ENCODE measurements at places on chromosomes 3 and 15.
A peak's percentile ranks its signal among the peaks of the same experiment; 100 is the strongest.

DNA sequence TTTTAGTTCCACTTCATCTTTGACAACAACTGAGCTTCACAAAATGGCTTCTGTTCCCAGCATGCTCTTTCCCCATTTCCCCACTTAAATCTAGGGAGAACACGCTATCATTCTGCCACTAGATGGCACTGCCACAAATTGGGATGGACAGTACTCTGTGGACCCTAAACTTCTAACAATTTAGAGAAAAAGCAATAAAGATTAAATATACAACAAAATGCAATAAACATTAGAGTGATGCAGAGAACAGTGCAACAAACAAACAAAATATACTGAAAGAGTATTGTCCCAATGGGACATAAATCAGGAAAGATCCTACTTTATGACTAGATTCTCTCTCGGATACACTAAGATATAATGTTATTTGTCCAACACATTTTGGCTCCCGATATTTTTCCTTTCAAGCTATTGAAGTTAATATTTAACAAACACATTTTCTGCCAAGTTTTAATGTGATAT lies 169.7 kb upstream of the TMCO5A start:
- DNase-seq: peak; percentile 37

DNA sequence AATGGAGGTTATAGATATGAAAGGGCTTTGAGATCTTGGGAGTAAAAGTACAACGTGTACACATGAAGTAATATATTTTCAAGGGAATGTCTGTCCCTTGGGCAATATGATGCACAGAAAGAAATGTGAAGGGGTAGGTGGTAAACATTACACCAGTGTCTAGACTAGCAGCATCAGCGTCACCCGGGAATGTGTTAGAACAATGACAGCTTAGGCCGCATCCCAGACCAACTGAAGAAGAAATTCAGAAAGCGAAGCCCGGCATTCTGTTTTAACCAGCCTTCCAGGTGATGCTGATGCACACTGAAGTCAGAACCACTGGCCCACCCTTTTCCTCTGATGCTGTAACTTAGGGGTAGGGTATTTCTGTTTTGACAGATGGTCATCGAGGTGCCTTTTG lies 6.3 kb downstream of the INAFM2 start:
- DNase-seq: no peak

- no peak for DNase-seq
Observed at GRCh38 chr3:27423463-27423862, 54.3 kb upstream of the NEK10 start.

- no peak for DNase-seq
Observed at GRCh38 chr3:29319798-29320197, 38.9 kb downstream of the RBMS3 start.

DNA sequence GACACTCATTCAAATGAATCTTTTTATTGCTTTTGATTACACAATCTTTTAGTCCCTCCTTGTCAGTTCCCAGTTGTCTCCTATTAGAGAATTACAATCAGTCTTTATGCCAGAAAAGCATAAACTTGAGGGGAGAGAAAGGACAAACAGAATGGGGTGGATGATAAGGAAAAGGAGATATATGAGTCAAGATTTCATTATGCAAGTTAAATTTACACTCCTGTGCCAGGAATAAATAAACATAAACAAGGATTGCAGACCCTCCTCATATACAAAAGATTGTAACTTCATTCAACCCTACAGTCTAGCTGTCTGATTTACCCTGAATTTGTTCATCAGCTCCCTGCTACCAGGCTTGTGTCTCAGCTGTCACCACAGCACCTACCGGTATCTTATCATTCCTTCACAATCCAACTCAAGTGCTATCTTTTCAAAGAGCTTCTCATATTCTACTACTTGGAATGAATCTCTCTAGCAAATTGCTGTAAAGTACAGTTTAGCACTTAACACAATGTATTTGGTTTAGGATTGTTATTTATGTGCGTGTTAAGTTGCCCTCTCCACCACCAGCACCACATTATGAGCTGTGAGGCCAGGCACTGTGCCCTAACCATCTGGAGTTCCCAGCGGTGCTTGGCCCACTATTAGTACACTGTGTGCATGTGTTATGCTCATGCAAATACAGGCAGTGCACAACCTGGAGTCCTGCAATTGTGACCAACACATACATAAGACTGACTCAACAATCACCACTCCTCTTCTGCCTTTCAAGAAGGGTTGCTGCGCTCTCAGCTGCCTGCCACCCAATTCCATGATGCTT lies 504.1 kb downstream of the TBL1XR1 start:
- no peak for DNase-seq

GRCh38 chr3:24042174-24043059 lies 97.3 kb downstream of the NR1D2 start:
- peak; percentile 2 for DNase-seq

DNA sequence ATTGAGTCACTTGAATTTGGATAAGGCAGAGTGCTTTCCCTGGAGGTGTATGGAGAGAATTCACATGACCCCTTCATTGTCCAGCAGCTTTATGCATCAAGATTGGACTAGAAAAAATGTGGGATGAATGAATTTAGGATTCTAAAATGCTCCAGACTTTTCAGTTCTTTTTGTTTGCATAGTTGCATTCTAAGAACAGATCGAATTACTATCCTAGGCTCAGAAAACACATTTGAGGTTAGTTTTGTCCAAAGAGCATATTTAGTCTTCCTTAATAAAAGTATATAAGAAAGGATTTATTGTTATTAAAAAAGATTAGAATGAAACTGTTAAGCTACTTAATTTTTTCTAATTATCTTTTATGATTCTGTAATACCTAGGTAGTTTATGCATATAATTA lies 127.4 kb downstream of the UBE2E2 start:
- no peak for DNase-seq

GRCh38 chr3:117628823-117629291 lies 919.3 kb downstream of the TUSC7 start:
- DNase-seq: no peak

DNA sequence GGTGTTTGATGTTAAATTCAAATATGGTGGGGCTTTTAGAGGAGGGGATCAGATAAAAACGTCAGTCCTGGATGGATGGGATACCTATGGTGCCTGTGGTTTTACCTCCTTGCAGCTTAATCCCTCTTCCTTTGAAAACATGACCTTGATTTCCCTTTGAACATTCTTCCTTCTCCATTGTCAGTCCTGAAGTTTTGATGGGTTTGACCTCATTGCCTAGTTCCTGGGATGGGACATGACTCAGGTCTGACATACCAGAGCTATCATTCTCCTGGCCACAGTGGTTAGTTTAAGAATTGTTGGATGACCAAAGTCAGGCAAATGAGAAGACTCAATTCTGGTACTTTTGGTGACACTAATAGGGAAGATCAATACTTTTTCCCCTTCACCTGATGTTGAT lies 87.2 kb downstream of the PRICKLE2 start:
- no peak for DNase-seq

GRCh38 chr3:66898155-66898554 lies 100.0 kb upstream of the KBTBD8 start:
- no peak for DNase-seq

GRCh38 chr3:67863869-67864268 lies 209.5 kb upstream of the SUCLG2 start:
- no peak for DNase-seq

DNA sequence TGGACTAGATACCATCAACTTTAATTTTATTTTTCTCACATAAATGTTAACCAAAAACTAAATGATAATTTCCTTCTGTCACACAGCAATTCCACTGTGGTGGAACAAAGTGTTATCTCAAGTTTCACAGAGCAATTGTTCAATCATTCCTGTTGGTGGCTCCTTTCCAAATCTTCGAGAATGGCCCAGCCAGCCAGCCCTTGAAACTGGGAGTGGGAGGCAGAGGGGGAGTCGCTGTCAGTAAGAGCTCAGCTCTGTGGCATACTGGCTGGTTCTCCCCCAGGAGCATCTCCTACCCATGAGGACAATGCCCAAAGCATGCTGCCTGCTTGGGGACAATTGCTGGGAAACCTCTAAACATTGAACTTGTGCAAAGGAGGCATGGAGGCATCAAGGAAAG lies 47.7 kb downstream of the MECOM start:
- no peak for DNase-seq

DNA sequence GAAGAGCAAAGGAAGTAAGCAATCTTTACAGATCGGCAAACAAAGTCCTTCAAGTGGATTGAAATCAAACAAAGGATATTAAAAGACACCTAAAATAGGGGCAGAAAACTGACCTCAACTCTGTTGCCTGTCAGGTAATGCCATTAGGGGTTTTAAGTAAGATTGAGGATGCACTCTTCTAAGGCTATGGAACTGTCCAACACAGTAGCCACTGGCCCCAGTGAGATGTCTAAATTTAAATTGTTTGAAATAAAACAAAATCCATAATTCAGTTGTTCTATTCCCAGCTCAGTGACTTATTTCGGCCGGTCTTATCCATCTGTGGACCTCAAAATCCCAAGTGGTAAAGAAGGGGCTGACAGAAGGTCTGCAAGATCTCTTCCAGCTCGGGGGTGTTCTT lies 49.5 kb upstream of the LMCD1 start:
- no peak for DNase-seq

DNA sequence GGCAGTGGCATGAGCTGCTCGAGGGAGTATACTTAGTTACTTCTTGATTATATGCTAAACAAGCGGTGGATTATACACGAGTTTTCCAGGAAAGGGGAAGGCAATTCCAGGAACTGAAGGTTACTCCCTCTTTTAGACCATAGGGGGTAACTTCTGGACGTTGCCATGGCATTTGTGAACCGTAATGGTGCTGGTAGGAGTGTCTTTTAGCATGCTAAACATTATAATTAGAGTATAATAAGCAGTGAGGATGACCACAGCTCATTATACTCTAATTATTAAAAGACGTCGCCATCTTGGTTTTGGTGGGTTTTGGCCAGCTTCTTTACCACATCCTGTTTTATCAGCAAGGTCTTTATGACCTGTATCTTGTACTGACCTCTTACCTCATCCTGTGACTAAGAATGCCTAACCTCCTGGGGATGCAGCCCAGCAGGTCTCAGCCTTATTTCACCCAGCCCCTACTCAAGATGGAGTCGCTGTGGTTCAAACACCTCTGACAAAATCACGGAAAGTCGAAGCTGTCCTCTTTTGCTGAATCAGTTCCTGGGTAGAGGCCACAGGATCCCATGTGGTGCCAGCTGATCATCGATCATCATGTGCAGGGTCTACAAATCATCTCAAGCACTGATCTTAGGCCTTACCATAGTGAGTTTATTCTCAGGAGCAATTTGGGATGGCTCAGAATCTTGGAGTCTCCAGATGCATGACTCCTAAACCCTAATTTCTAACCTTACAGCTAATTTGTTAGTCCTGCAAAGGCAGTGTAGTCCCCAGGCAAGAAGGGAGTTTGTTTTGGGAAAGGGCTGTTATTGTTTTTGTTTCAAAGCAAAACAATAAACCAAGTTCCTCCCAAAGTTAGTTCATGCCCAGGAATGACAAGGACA lies 149.1 kb downstream of the TJP1 start:
- no peak for DNase-seq

- no peak for DNase-seq
Observed at GRCh38 chr3:62193586-62194345, 179.6 kb downstream of the FEZF2 start.

GRCh38 chr3:42224658-42225421 lies 41.1 kb downstream of the CCK start:
- peak; percentile 41 for DNase-seq

- DNase-seq: no peak
Observed at GRCh38 chr3:14216257-14217048, 37.8 kb downstream of the LSM3 start.

DNA sequence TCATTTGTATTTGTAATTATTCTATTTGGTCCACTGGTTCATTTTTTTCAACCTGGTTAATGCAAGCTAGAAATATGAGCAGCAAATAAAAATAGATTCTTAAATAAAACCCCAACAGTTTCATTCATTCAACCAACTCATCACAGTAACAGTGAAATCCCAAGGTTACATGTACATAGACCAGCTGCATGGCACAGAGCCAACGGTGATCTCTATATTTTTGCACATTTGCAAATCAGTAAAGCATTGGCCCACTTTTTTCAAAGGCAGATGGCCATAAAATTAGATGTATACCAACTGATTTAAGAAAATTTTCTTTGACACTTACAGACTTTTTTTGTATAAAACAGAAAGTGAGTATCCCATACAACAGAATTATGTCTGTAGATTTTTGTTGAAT lies 49.3 kb downstream of the STRIT1 start:
- DNase-seq: no peak

GRCh38 chr3:47149339-47149933 lies 14.5 kb downstream of the SETD2 start:
- no peak for DNase-seq

DNA sequence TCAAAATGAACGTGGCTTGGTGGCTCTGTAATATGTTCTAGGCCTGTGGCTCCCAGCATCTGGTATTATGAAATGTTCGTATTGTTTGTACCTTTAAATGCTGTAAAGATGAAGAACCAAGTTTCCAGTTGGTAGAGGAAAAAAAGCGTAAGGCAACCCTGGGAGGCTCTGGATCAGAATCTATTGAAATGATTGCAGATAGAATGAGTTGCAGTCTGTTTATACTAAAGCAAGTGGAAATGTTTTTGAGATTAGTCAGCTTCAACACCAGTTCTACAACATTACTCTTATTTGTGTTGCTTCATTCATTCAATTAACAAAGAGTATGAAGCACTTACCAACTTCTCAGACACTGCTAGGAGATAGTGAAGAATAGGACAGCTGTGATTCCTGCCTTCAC lies 5.3 kb downstream of the ARL6IP5 start:
- DNase-seq: peak; percentile 48

- DNase-seq: no peak
Observed at GRCh38 chr3:82114589-82114988, 353.1 kb upstream of the GBE1 start.

- no peak for DNase-seq
Observed at GRCh38 chr15:75714195-75714594, 1.5 kb upstream of the CSPG4 start.

- no peak for DNase-seq
Observed at GRCh38 chr15:29266052-29266582, 3.5 kb downstream of the NSMCE3 start.

- no peak for DNase-seq
Observed at GRCh38 chr15:47475336-47475735, 242.0 kb upstream of the SEMA6D start.

DNA sequence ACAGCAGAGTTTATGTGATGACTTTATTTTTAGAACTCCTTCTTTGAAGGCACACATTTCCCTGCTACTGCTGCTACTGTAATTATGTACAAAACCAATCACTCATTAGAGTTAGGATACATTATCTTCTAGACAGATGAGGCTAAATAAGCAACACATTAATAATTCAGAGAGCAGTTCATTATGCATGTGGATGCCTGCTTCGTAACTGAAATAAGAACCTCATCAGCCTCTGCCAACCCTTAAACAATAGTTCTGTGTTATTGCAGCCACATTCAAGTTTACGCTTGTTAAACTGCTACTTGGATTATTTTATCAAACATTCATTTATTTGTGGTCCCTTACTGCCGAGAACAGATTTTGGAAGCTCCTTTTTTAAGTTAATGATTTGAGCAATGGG lies 52.5 kb upstream of the C15orf61 start:
- DNase-seq: no peak

All from trophoblast cell (in vitro differentiated cells and primary cell).